ENCODE measurements at places on chromosomes 1 and 21.
A peak's percentile ranks its signal among the peaks of the same experiment; 100 is the strongest.

- no peak for DNase-seq
These were observed 97.9 kb downstream of the CSMD2 start for GRCh38 chr1:34066981-34067603.

DNA sequence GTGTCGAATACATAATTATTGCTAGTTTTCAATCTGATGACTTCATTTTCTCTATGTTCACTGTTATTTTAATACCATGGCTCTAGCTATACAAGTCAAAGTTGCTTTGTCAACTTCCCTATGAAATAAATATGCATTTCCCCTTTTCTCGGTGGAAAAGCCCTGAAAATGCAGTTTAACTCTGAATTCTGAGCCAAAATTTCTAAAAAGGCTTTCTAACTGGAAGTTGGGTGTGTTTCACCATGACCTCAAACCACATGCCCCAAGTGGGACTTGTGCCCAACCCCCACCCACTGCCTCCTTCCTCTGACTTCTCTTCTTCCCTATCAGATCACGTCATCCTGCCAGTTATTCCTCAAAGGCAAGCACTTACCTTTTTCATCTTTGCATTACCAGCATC is 8.9 kb downstream of the MKNK1 start:
- no peak for DNase-seq

DNA sequence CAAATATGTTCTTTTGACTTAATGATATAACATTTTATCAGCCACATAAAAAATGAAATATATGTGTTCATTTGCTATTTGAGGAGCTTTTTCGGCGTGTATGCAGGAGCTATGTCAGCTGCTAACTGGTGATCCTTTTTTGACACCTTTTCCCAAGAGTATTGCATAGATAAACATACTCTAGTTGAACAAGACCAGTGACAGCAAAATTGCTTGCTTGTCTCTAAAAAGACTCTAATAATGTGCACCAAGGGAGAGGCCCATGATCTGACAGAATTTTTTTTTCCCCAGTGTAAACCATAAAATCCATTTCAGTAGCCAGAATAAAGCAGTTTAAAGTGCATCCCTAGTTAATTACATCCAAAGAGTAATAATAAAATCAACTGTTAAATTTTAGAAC is 103.6 kb upstream of the BARHL2 start:
- no peak for DNase-seq

DNA sequence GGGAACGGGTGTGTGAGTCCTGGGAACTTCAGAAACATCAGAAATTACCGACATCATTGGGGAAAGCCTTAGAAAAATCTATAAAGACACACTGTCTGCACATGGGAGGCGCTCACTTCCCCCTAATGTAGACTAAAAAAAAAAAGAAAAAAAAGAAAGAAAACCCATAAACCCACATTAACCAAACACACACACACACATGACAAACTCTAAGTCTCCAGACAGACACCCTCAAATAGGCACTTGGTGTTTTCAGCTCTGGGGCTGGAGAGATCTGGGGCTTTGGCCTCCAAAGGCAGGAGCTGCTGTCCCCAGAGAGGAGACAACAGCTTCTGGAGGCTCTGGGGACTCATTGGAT is 13.2 kb upstream of the SDHB start:
- no peak for DNase-seq

DNA sequence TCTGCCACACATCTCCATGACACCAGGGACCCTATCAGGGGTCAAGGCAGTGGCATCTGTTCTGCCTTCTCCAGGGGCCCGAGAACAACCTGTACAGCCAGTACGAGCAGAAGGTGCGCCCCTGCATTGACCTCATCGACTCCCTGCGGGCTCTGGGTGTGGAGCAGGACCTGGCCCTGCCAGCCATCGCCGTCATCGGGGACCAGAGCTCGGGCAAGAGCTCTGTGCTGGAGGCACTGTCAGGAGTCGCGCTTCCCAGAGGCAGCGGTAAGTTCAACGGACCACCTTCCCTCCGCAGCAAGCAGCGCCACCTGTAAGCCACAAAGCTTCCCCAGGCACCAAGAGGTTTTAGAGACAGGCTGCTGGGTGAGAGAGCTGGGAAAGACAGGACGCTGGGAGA is 15.9 kb downstream of the MX2 start:
- DNase-seq, result no peak

- peak; percentile 58 for DNase-seq
These were observed 14.4 kb downstream of the ABCG1 start for GRCh38 chr21:42233067-42233961.

DNA sequence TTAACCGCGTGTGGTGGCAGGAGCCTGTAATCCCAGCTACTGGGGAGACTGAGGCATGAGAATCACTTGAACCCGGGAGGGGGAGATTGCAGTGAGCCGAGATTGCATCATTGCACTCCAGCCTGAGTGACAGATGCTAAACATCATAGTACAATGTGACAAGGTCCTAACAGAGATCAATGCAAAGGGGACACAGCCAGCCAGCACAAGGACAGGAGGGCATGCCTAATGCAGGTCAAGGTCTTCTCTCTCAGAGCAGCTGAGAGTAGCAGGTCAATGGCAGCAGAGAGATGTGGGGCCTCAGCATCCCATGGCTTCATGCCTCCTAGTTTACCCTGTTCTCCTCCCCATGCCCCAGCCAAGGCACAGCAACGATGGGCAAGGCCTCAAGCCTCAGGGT is 3.0 kb upstream of the SMIM11 start:
- peak; percentile 31 for DNase-seq

- no peak for DNase-seq
These were observed 127.3 kb downstream of the DSCAM start for GRCh38 chr21:40719615-40720014.

GRCh38 chr21:35086357-35086756 is 37.3 kb upstream of the RUNX1 start:
- no peak for DNase-seq

GRCh38 chr21:45973475-45974072 is 8.0 kb upstream of the COL6A1 start:
- DNase-seq, result peak; percentile 57

DNA sequence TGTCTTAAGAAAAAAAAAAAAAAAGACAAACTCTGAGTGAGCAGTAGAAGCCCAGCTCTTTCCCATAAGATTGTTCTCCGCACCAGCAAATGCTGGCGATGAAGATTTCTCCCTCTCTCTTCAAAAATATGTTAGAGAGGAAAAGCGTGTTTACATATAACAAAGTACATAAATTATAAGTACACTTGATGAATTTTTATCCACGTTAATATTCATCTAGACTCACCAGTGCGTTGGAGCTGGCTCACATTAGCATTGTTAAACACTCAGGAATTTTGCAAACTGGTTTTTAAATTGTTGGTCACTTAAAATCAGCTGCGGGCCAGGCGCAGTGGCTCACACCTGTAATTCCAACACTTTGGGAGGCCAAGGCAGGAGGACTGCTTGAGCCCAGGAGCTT is 56.0 kb downstream of the RUNX3 start:
- DNase-seq, result no peak

- DNase-seq, result no peak
These were observed 217.6 kb upstream of the SAMSN1 start for GRCh38 chr21:14763695-14764064.

GRCh38 chr1:111603979-111604378 is 15.6 kb upstream of the RAP1A start:
- DNase-seq, result no peak

GRCh38 chr1:236808564-236809130 is 13.6 kb downstream of the MTR start:
- no peak for DNase-seq

DNA sequence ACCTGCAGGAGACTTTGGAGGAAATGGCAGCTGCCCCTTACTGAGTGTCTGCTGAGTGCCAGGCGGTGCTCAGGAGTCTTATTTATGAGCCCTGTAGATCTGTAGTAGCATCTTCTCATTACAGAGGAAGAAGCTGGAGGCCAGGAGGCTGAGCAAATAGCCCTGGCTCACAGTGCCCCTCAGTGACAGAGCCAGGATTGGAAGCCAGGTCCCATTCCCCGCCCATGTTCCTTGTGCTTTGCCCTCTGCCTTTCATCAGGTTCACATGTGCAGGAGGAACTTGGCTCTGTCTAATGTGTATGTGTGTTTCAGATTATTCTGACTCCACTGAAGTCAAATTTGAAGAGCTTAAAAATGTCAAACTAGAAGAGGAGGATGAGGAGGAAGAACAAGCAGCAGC is 21.2 kb downstream of the KDM4A start:
- DNase-seq, result peak; percentile 83

- DNase-seq, result no peak
These were observed 270.2 kb downstream of the PTPRC start for GRCh38 chr1:198908995-198909394.

- peak; percentile 85 for DNase-seq
These were observed 69.3 kb downstream of the EPB41 start for GRCh38 chr1:28983509-28984310.

DNA sequence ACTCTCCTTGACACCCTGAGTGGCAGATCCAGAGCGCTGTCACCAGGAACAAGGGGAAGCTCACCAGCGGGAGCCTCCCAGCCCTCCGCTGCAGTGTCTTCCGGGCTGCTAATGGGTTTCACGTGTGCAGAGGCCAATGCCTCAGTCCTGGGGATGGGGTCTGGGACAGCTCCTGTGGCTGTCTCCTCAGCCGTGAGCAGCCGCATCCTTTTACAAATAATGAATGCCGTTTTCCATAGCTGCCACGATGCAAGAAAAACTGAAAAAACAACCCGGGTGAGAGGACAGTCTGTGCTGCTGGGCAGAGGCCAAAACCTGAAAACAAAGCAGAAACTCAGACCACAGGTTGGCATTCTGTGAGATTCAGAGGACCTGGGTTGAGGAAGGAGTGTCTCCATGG is 212.2 kb upstream of the RAB4A start:
- no peak for DNase-seq

DNA sequence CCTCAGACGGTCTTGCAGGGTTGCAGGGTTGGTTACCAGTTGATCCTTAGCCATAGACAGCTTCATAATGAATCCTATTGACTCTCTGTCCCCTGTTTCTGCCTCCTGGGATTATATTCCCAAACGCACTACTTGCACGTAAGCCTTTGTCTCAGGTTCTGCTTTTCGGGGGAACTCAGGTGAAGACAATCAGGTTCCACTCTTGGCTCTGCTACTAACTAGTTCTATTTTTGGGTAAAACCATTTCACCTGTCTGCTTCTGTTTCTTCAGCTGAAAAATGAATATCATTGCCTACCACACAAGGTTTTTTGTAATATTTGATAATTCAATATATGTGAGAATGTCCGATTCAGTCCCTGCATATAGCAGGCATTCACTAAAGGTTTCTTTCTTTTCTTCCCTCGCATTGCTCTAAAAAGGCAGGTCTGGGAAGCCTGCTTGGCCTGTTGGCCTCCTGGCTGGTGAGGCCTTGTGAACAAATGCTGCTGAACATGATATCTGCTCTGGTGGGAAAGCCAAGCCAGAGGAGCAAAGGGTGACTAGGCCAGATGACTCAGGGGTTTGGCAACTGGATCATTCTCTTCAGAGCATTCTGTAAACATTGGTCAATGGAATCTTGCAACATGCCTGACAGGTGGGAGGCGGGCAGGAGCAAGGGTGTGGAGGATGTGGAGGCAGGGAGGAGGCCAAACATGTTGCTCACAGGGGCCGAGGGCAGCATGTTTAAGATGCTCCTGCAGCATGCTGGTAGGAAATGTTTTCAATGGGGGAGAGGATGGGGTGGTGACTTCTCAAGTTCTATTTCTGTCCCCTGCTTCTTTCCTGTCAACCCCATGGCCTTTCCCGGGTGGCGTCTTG is 23.8 kb downstream of the IER5 start:
- DNase-seq, result peak; percentile 92

- DNase-seq, result peak; percentile 36
These were observed 24.2 kb downstream of the RSPH1 start for GRCh38 chr21:42471716-42472330.

DNA sequence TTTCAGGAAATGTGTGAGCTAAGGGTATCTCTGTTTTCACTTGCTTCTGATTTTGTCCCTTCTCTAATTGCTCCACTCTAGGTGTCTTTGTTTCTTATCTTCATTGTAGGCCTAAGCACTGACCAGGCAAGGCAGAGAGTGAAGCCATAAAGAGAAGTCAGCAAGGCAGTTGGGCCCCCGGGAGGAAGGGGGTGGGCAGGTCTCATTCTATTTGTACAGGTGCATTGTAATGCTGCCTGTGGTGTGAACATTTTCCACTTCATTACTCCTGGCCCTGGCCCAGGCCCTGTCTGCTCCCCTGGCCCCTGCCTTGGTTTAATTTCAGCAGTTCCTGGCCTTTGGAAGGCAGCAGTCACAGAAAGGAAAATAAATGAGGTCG is 86.4 kb upstream of the JUN start:
- DNase-seq, result no peak

- DNase-seq, result no peak
These were observed 52.5 kb downstream of the NBPF6 start for GRCh38 chr1:108502624-108503023.

DNA sequence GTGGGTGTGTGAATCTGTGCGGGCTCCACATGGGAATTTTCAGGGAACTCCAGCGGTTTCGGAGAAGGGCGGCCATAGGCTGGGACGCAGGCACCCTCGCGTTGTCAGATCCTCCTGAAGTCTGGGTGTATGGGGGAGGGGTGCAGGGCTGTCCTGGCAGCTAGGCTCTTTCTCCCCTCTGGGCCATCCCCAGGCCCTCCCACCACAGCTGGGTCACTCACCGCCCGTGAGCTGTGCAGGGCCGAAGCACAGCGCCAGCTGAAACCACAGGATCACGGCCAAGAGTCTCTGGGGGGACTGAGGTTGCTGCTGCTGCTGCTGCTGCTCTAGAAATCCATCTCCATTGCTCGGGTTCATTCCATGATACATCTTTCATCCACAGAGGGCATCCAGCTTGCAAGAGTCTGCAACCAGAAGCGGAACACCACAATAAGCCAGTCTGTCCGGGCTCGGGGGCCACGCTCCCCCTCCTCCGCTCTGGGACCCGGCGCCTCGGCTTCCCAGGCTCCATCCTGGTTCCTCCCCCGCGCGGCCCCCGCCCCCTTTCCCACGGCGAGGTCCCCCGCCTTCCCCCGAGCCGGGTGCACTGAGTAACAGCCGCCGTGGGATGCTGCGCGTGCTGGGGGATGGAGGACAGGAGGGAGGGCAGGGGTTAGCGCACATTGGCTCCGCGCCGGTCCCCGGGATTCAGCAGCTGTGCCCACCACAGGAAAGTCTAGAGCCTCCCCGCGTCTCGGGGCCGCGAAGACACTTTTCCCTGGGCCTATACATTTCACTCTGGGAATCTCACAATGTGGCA is 720 bp downstream of the SUSD4 start:
- DNase-seq, result no peak

- DNase-seq, result no peak
These were observed 476.8 kb upstream of the DEPDC1 start for GRCh38 chr1:68973459-68974244.

GRCh38 chr1:44239331-44239960 is 26.2 kb downstream of the DMAP1 start:
- no peak for DNase-seq

GRCh38 chr1:68047659-68048026 is 2.8 kb downstream of the DIRAS3 start:
- no peak for DNase-seq
